T-helper 17 cell (primary cell): ENCODE measurements at places on chromosomes 2 and 18.

GRCh38 chr2:164523009-164523408, 98.3 kb downstream of the GRB14 start:
- no peak for DNase-seq

DNA sequence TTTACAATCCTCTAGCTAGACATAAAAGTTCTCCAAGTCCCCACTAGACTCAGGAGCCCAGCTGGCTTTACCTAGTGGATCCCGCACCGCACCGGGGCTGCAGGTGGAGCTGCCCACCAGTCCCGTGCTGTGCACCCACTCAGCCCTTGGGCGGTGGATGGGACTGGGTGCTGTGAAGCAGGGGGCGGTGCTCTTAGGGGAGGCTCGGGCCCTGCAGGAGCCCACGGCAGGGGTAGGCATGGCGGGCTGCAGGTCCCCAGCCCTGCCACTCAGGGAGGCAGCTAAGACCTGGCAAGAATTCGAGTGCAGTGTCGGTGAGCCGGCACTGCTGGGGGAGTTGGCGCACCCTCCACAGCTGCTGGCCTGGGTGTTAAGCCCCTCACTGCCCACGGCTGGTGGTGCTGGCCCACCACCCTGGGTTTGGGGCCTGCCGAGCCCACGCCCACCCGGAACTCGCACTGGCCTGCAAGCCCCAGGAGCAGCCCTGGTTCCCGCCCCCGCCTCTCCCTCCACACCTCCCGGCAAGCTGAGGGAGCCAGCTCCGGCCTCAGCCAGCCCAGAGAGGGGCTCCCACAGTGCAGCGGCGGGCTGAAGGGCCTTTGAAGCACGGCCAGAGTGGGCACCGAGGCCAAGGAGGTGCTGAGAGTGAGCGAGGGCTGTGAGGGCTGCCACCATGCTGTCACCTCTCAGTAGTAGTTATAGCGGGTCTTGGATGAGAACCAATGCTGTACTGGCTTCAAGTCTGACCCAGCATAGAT, 255.2 kb downstream of the CDH7 start:
- no peak for DNase-seq

- DNase-seq = no peak
Observed at GRCh38 chr2:147382322-147382948, 462.4 kb upstream of the ACVR2A start.

GRCh38 chr18:70373042-70373519, 84.2 kb downstream of the SOCS6 start:
- DNase-seq = no peak

- no peak for DNase-seq
Observed at GRCh38 chr2:134161170-134161547, 92.7 kb upstream of the MGAT5 start.

GRCh38 chr2:227460833-227461232, 11.1 kb upstream of the AGFG1 start:
- DNase-seq = no peak

DNA sequence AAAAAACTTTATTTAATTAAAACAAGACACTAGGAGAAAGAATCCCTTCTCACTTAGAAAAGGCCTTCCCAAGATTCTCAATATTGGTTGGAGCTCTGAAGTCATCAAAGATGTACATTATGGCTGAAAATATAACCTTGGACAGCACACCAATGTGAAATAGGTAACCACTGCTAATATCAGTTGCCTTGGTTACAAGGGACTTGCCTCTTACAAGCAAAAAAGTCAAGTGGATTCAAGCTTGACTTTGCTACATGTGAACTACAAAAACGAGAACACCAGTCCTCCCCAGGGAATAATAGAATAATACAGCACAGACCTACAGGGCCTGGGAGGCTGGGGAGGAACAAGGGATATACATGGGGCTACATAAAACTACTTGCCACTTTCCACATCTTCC, 46.1 kb downstream of the NABP1 start:
- DNase-seq = no peak

- DNase-seq = no peak
Observed at GRCh38 chr2:122105877-122106206, 350.4 kb downstream of the TSN start.

DNA sequence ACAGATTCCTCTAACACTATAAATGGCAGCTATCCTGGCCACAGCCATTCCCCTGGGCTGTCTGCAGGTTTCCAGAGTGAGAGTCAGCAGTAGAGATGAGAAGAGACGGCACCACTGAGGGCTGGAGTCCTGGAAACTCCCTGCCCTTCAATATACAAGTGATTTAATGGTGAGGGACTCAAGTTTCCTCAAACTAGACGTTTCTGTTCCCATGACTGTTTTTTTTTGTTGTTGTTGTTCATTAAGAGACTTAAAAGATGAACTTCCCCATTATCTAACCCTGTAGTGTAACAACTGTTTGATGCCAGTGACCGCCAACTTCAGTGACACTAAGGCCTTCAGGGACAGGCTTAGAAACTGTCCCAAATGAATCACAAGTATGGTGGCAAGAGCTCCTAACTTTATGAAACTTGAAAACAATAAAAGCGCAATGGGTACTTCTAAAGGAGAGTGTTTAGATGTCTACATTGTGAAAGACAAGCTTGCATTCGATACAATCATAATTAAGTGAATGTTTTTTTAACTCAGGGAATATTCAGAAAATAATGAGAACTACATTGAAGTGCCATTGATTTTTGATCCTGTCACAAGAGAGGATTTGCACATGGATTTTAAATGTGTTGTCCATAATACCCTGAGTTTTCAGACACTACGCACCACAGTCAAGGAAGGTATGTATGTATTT, 34.0 kb downstream of the IL1R2 start:
- DNase-seq = no peak

DNA sequence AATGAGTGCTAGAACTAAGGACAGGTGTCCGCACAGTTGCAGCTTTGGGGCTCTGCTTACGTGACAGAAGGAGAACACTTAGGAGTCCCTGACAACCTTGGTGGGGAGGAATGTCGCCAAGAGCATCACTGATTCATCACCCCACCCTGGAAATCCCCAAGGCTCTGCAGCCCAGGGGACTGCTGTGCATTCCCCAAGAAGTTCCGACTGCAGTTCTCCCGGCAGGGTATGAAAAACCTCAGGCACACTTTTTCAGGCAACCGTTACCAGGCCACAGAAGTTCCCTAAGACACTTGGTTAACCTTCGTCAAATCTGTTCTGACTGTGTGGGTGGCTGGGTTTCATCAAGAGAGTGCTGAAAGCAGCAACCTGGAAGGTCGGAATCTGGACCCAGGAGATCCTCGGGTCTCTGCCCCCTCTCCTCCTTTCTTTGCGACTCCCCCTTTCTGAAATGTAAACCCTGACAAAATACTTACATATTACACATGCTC, 192.1 kb upstream of the CXCR4 start:
- peak; percentile 25 for DNase-seq

DNA sequence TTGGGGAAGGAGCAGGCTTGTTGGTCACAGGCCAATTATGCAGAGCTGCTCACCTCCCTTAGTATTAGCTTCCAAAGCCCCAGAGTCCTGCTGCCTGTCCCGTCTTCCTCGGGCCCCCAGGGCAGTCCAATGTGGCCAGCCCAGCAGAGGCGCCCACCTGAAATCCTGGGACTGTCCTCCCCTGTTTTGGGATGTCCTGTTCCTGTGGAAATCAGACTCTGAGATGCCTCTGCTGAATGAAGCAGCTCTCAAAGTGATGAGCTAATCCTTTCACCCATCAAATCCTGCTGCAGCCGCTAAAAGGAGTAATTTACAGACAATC, 105.3 kb downstream of the CABLES1 start:
- no peak for DNase-seq

DNA sequence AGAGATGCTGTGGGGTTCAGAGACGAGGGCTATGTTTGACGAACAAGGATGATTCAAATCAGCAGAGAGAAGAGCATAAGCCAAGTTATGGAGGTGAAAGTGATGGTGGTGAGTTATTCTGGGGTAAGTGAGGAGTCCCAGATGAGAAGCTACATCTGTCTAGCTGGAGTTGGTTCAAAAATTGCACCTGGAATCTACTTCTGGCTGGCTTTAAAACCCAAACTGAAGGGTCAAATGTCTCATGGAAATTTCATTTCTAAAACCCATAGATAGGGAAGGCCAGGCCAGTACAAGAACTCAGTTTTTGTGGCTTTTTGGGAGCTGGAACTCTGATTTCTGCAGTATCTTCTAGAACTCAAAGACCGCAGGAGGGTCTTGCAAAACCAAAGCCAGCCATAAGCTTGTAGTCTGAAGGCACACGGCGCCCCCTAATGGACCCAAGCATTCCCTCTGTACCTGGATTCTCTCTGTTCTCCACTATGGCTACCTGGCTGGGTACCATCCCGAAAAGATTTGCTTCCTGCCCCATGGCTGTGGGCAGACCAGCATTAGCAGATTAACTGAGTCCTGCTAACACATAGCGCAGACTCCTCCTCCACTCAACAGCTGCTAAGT, 229.1 kb upstream of the SLC14A2 start:
- DNase-seq = no peak

GRCh38 chr18:49321271-49321670, 139.2 kb downstream of the DYM start:
- no peak for DNase-seq

GRCh38 chr2:225889452-225889851, 489.9 kb downstream of the NYAP2 start:
- DNase-seq = no peak

- no peak for DNase-seq
Observed at GRCh38 chr2:35463805-35464596, 891.6 kb upstream of the CRIM1 start.

DNA sequence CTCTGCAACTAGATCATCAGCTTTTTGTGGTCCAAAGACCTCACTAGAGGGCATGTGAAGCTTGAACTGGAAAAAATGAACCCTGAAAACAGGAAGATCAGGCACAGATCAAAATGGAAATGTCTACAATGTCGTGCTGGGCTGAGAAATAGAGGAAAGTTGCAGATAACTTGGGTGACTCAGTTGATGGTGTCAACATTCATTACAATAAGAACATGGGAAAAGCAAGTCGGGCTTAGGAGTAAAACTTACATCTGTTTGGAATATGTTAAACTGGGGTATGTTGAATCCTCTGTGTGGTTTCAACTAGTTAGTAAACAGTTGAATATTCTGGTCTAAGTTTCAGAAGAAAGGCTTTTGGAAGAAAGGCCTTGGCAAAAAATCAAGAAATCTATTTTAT, 940.4 kb downstream of the ERBB4 start:
- DNase-seq = no peak

DNA sequence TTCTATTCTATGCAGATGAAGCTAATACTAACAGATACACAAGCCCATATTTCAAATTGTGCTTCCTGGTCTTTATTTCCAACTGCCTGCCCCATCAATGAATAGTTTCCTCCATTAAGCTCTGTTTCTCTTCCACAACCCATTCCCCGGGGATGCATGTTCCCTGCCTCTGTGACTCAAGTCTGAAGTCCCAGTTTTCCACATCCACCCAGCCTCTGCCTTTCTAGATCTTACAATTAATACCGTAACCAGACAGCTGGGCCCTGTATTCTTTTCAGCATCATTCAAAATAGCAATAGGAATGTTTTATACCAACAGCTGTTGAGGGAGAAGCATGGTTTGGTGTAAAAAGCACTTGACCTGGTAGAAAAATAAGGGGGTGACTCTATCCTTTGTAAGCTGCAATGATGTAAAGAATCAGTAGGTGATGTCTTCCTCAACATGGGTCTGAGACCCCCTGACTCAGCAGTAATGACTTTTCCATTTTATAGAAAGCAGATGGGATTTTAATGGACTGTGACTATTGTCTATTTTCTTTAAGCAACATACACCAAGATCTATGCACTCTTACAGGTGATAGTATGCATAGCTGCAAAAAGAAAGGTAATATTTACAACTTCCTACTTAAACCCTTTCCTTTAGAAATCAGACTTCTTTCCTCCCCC, 46.1 kb upstream of the DAPL1 start:
- no peak for DNase-seq

- no peak for DNase-seq
Observed at GRCh38 chr2:150357770-150358467, 129.5 kb downstream of the RND3 start.

DNA sequence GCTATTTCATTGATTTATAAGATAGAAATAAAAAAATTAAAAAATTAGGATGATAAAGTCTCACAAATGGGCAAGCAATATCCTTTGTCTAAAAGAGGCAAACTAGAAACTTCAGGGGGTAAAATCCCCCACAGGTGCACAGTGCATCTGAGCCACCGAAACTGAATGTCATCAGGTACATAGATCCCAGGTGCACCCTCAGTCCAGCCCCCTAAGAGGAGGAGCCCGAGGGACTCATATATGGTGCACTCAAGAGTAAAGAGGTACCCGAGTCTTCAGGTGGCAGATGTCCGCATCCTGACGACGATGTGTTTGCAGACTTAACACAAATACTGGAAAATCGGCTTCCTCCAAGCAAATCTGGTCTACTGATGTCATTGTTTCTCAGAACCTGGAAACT, 11.3 kb downstream of the QPCT start:
- no peak for DNase-seq

DNA sequence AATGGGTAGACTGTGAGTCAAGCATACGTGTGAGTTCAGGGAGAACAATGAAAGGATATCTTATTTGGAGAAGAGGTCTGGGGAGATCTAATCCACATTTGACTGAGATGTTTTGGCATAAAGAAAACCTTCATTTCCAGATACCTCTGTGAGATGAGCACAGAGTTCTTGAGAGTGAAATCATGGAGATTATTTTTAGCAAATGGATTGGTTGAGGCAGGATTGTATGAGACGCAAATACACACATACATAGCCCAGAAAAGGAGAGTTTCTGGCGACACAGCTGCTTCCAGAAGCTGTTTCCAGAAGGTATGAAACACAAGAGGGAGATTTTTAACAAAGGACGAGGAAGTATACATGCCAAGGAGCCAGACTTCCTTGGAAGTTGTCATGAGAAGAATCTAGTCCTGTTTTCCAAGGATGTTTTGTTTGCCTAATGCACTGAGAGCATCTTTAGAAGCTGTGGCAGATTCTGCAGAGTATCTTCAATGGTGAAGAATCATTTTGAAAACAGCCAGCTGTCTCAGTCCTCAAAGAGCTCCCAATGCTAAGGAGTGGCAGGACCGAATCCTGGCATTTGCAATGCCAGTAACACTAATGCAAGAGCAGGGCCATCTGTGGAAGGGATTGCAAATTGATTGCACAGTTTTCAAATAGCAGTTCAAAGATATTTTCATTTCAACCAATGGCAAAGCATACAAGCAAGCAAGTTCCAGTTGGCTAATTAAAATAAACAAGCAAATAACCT, 177.2 kb downstream of the SETBP1 start:
- no peak for DNase-seq

- no peak for DNase-seq
Observed at GRCh38 chr2:120694034-120694433, 41.6 kb upstream of the GLI2 start.

- no peak for DNase-seq
Observed at GRCh38 chr2:188693771-188694170, 280.4 kb upstream of the COL3A1 start.

GRCh38 chr2:28273751-28274150, 118.9 kb upstream of the FOSL2 start:
- no peak for DNase-seq

DNA sequence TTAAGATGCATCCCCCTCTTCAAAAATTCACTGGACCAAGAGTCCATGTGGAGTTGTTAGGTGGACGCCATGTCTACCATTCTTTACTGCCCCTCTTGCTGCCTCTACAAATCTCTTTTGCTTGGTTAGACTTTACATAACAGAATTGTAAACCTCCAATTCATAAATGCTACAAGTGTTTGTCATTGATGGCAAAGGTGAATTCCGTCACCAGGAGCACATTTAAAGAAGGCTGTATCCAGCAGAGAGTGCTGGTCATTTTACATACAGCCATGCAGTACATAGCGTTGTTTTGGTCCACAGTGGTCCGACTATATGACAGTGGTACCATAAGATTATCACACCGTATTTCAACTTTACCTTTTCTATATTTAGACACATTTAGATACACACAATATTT, 274.5 kb downstream of the MYCN start:
- no peak for DNase-seq

- DNase-seq = no peak
Observed at GRCh38 chr2:18690342-18690741, 101.0 kb upstream of the NT5C1B start.
